Stimulated activated CD4-positive, alpha-beta T cell treated with anti-CD3 and anti-CD28 coated beads, Interleukin-1b, Interleukin-23, amount 100 ng/mL, for 4 hours (primary cell): ENCODE measurements at places on chromosomes 4 and X.

- DNase-seq, result no peak
Observed at GRCh38 chr4:100461807-100462605, 55.8 kb downstream of the EMCN start.

DNA sequence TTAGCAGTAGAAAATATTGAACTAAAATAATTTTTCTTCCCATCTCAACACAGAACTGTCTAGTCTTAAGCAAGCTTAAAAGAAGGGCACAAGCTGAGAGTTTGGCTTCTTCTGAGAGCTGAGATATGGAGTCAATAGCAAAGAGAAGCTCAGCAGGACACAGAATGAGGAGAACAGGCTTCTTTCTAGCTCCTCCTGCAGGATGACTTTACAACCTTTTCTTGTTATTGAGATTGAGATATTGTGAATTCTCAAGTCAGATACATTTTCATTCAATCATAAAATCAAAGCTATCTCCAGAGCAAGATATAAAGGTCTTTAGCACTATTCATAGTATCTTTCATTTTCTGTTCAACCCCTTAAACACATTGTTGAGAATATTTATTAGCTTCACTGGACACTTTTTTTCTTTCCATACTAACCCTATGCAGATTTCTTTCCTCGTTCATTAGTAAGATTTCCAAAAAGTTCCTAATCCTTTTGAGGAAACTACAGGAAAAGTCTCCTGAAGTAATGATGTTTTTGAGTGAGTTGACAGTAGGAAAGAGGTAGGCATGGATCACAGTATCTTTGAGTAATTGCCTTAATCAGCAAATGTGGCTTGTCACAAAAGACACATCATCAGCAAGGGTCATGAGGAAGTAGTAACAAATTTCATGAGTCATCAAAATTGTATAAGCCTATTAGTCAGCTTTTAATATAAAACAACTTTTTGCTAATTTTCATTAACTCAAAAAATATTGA is 17.8 kb upstream of the CXCL3 start:
- no peak for DNase-seq

GRCh38 chrX:150405576-150405975 is 42.5 kb downstream of the MAMLD1 start:
- DNase-seq, result no peak

DNA sequence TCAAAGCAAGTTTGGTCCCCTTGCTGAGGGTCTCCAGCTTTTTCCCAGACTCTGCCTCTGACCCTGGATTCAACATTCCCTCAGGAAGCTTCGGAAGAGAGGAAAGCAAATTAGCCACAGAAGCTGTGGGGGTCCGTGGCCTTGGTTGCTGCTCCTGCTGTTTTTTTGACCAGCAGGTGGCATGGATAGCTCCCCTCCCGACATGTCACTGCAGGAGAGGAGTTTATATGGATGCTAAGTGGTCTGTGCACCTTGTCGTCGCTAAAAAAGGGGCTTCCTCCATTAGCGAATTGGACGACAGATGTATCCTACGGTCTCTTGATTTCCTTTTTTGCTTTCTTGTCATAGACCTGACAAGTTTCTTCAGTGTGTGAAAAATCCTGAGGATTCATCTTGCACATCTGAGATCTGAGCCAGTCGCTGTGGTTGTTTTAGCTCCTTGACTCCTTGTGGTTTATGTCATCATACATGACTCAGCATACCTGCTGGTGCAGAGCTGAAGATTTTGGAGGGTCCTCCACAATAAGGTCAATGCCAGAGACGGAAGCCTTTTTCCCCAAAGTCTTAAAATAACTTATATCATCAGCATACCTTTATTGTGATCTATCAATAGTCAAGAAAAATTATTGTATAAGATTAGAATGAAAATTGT is 70.2 kb downstream of the CD38 start:
- DNase-seq, result no peak

GRCh38 chr4:153156263-153156662 is 48.0 kb upstream of the TRIM2 start:
- peak; percentile 21 for DNase-seq

GRCh38 chr4:45323453-45324058 is 597.2 kb upstream of the GNPDA2 start:
- DNase-seq, result no peak

- no peak for DNase-seq
Observed at GRCh38 chr4:147837435-147837834, 105.5 kb downstream of the ARHGAP10 start.

GRCh38 chr4:160265836-160266235 is 1163.0 kb downstream of the RAPGEF2 start:
- no peak for DNase-seq

DNA sequence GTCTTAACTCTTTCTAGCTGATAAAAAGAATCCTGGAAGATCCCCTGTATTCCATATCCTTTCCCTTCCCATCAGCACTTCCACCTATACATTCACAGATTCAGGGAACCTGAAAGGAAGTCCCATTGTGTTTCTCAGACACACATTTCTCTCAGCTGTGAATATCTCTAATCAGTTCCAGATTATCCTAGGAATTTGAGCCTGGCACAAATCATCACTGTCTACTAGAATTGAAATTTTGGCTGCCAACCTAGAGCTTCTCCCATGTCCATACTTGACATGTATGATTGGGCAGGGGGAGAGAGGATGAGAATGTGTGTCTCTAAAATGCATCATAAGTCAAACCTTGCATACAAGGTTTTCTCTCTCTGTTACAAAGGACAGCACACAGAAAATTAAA is 53.1 kb downstream of the NDST3 start:
- DNase-seq, result no peak

- no peak for DNase-seq
Observed at GRCh38 chr4:104625706-104626105, 131.0 kb upstream of the CXXC4 start.

DNA sequence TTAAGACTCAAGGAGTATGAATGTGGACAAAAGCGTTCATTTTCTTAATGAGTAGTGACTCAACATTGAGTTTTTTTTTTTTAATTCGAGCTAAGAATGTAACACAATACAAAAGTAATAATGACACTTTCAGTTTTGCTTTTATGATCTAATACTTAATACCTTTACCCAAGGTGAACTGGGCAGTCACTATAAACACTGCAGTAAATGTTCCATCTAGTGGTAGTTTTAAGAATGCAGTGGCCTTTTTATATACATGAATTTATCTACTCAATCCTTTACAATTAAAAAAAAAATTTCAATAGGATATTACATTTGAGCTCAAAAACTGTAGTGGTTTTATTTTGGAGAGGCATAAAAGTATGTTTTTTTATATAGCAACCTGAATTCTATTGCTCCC is 33.9 kb downstream of the PDK3 start:
- no peak for DNase-seq

DNA sequence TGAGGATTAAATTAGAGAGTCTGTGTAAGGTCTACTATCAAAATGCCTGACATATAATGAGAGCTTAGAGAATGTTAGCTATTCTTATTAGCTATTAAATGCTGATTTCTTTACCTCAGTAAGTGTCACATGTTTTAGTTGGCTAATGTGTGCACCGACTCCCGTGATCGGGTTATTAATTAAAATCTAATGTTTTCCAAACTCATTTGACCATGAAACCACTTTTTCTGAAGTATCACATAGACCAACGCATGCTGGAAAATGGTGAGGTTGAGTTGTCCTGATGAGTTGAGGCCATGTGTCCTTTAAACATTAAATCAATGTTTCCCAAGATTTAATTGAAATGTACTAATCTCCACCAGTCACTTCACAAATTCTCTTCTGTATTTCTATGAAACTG is 84.8 kb upstream of the C1QTNF7 start:
- DNase-seq, result no peak

DNA sequence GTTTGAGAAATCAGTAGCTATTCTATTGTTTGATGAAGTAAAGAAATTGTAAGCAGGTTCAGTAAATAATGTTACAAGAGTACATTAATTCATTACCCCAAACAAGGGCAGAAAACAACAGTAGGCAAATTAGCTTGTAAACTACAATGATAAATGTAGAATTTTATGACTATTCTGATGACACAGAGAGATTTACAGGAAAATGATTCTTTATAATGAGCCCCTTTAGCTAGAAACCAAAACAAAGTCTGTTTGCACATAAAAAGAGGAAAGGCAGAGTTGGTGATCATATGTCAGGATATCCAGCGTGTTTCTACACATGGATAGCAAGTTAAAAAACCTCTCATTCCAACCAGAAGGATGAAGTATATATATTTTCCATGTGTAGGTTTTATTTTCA is 204.8 kb downstream of the CFAP299 start:
- no peak for DNase-seq

DNA sequence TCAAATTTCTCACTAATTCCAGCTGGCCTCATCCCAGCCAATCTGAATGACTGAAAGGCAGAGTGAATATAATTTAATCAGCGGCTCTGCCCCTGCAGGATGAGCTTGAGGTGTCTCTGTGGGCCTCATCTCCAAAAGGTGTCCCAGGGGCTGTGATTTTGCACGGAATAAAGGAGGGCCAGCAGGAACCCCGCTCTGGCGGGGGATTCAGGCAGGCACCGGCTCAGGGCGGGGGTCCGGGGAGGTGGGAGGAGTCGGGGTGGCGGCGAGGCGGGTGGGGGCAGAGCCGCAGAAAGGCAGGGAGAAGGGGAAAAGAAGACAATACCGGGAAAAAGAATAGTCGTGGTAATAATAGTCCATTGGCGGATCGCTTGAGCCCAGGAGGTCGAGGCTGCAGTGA is 16.0 kb upstream of the ERCC6L start:
- DNase-seq, result no peak

- no peak for DNase-seq
Observed at GRCh38 chrX:118928151-118928550, 46.3 kb upstream of the LONRF3 start.

GRCh38 chr4:112766422-112766821 is 129.5 kb downstream of the LARP7 start:
- DNase-seq, result no peak
